Endothelial cell (in vitro differentiated cells): ENCODE measurements at places on chromosomes 6 and 20.
A peak's percentile ranks its signal among the peaks of the same experiment; 100 is the strongest.

- no peak for DNase-seq
Measured at GRCh38 chr6:1802491-1803395, 193.0 kb downstream of the FOXC1 start.

- no peak for DNase-seq
Measured at GRCh38 chr6:108621117-108621516, 60.4 kb downstream of the FOXO3 start.

- DNase-seq = no peak
Measured at GRCh38 chr6:89580997-89581666, 57.4 kb downstream of the LYRM2 start.

- no peak for DNase-seq
Measured at GRCh38 chr20:32527052-32527446, 58.1 kb downstream of the NOL4L start.

DNA sequence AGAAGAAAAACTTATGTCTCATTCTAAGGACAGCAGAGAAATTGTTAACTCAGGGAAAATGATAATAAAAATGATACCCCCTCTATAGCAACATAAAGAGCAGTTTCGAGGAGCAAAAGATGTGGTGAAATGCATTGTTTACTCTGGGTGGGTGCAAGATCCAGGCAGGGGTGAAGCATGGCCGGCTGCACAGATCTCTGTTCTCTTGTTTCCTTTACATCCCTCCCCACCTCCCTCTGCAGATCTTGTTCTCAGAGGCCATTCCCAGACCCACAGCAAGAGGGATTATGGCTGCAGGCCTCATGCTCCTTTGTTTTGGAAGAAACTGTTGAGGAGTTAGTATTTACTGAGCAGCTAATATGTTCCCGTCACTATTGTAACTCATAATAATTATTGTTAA lies 1.8 kb downstream of the BTN3A1 start:
- DNase-seq = no peak

DNA sequence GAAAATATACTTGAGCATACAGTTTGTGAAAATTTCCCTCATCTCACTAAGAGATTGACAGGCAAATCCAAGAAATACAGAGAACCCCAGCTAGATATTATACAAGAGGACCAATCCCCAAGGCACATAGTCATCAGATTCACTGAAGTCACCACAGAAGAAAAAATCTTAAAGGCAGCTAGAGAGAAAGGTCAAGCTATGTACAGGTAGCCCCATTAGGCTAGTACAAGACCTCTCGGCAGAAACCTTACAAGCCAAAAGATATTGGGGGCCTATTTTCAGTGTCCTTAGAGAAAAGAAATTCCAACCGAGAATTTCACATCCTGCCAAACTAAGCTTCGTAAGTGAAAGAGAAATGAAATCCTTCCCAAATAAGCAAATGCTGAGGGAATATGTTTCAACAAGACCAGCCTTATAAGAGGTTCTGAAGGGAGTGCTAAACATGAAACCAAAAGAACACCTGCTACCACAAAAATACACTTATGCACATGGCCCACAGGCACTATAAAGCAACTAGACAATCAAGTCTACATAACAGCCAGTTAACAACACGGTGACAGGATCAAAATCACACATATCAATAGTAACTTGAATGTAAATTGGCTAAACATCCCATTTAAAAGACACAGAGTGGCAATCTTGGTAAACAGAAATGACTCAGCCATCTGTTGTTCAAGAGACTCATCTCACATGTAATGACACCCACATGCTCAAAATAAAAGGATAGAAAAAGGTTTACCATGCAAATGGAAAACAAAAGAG lies 96.3 kb downstream of the FHL5 start:
- no peak for DNase-seq

DNA sequence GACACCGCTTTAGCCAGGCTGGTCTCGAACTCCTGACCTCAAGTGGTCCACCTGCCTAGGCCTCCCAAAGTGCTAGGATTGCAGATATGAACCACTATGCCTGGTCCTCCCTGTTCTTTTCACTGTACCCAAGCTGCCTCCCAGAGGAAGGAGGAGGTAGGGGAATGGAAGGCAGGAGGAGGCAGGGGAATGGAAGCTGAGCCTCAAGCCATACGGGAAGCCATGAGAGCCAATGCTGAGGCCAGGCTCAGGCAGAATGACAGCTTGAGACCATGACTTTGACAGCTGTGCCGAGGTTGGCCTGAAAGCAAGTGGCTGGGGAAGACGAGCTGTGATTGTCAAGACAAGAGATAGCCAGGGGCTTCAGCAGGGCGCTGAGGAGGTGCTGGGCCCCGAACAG lies 13.6 kb upstream of the ZNF335 start:
- DNase-seq = no peak

GRCh38 chr6:84123186-84123585 lies 89.6 kb downstream of the MRAP2 start:
- DNase-seq = no peak

- DNase-seq = no peak
Measured at GRCh38 chr6:43683708-43684455, 3.7 kb downstream of the MRPS18A start.

GRCh38 chr6:41197234-41197633 lies 3.7 kb downstream of the TREML2 start:
- DNase-seq = no peak

- DNase-seq = no peak
Measured at GRCh38 chr6:7087066-7087465, 20.7 kb upstream of the RREB1 start.

- DNase-seq = no peak
Measured at GRCh38 chr20:1950836-1951235, 43.0 kb downstream of the PDYN start.

- DNase-seq = peak; percentile 76
Measured at GRCh38 chr20:63969838-63970713, at the start of gene ZNF512B. ZNF512B (minus strand) TSS chr20:63969930; CDS start chr20:63967950, 1,980 bp downstream.

DNA sequence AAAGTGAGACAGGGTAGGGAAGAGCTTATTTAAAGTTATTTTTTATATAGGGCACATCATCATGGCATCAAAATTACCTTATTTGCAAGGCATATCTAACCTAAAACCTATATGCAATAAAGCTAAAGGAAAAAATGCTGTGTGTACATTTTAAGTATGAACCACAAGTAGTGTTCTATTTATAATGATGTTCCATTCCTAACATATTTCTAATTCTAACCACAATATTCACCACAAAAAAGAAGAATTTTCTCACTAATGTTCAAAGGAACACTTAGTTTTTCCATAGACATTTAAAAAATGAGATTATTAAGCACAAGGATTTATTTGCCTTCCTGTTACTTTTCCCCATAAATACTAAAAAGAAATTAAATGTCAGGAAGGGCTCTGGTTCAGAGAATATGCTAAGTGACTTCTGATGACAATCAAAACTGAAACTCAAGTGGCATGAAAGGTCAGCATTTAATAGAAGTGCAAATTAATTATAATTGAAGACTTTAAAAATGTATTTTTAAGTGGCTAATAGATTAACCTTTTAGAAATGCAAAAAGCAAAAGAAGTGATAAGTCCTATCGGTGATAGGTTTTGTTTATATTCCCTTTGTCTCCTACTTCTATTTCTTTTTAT lies 25.1 kb downstream of the GPR63 start:
- DNase-seq = no peak

DNA sequence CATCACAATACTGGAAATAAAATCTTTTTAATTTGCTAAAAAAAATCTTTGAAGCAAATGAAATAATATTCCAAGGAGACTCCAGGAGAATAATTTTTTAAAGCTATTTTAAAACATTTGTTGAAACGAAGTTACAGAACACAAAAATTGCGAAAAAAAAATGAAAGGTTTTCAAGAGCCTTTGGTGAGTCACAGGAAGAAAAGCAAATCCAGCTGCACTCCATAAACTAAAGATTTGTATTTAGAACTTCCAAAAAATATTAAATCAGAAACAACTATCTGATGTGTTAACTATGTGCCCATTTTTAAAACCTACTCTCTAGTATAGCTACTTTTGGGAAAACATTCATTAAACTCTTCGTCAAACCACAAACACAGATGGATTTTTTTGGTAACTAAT lies 23.6 kb downstream of the PDSS2 start:
- no peak for DNase-seq

- no peak for DNase-seq
Measured at GRCh38 chr6:34098045-34098936, 47.6 kb downstream of the GRM4 start.

- DNase-seq = no peak
Measured at GRCh38 chr6:149153693-149154092, 163.8 kb upstream of the TAB2 start.

- no peak for DNase-seq
Measured at GRCh38 chr6:13004601-13005000, 288.0 kb downstream of the PHACTR1 start.

DNA sequence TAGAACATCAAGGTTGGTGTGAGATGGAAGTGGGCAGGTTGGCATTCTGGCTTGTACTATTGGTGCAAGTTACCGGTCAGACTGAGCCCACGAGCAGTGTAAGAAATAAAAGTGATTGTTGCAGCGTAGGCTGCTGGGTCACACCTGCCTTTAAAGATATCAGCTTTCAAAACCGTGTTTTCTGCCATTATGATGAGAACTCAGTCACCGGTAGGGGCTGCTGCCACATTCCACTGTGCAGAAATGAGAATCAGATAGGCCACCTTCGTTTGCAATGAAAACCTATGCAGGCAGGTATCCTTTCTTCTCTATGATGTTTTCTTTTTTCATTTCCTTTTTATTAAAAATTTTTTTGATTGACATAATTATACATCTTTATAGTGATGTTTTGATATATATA lies 168.5 kb downstream of the MYLK4 start:
- no peak for DNase-seq

- DNase-seq = no peak
Measured at GRCh38 chr6:150549007-150549406, 50.7 kb upstream of the PLEKHG1 start.

DNA sequence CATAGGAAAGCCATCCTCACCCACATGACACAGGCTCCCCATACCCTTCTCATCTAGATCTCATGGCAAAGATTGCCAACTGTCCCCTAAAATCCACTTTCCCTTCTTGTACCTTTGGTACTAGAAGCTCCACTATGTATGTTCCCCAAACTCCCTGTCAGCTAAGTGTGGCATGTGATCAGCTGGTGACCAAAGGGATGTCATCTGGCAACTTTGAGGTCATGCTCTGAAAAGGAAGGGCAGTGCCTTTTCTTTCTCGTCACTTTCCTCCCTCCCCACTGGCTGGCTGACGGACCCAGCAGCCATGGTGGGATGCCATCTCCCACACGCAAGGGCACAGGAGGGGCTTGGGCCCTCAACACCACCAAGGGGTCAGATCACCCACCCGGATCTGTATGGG lies 23.8 kb upstream of the TAF8 start:
- no peak for DNase-seq

DNA sequence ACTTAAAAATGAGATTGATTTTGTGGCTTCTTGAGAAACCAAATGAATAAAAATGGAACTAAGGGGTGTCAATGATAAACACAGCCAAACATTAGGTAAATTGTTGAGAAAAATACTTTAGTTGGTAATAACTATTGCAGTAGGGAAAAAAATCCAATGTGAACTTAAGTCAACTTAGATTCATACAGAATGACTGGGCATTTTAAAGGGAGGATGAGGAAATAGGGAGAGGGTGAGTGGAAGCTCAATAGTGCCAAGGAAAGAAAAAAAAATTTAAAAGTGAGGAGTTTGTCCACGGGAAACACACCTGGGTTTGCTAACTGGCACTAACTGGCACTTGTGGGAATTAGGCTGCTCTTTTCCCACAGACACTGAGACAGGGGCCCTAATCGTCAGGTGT lies 26.2 kb upstream of the PGK2 start:
- no peak for DNase-seq
